ENCODE measurements at places on chromosomes 4 and X.

DNA sequence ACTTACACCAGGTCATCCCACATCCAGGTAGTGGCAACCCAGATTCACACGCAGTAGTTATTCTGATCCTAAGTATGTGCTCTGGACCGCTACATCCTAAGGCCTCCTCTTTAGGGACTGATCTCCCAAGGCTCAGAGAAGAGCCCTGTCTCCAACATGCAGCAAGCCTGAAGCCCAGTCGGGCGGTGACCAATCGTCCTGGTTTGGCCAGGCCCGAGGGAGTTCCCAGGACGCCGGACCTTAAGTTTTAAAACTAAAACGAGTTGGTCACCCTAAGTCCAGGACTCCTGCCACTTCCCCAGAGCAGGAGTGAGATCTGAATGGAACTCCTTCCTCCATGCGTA is 385 bp downstream of the LYAR start:
- DNase-seq = no peak

GRCh38 chrX:1946974-1947373 is 332.1 kb downstream of the ASMT start:
- no peak for DNase-seq

GRCh38 chr4:120218981-120219380 is 152.3 kb upstream of the MAD2L1 start:
- no peak for DNase-seq

DNA sequence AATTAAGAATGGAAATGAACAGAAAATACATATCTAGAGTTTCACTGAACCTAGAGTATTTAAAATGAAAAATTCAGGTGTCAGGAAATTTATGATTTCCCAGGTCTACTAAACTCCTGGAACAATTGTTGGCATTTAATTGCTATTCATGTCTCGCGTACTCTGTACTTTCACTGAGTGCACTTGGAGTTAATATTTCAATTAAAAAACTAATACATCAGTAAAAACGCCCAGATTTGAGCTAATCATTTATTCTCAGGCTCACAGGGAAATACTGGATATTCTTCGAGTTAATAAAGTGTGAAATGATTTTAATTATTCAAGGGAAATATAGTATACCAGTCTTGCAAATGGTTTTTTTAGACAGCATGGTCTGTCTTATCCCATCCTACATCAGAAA is 125.9 kb downstream of the CHRNA9 start:
- no peak for DNase-seq

- DNase-seq = no peak
Measured at GRCh38 chr4:33772582-33772981, 2471.7 kb downstream of the ARAP2 start.

DNA sequence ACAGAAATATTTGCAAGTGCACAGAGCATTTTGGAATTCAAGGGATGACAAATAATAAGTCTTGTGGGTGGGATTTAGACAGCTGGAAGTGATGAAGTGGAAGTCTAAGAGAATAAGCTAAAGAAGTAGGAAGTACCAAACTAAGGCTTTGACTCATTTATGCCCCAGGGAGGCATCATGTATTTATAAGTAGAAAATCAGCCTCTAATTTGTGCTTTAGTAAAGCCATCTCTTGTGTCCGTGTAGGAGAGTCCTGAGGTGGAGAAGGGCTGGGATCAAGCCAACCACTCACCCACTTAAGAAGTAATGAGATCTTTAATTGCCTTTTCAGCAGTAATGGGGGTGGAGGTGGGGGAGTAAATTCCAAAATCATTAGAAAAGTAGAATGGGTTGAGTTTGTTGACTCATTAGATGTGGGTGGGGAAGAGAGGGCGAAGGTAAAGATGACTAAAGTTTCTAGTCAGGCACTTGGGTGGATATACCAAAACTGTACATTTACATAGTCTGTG is 356.7 kb downstream of the STIM2 start:
- DNase-seq = no peak

DNA sequence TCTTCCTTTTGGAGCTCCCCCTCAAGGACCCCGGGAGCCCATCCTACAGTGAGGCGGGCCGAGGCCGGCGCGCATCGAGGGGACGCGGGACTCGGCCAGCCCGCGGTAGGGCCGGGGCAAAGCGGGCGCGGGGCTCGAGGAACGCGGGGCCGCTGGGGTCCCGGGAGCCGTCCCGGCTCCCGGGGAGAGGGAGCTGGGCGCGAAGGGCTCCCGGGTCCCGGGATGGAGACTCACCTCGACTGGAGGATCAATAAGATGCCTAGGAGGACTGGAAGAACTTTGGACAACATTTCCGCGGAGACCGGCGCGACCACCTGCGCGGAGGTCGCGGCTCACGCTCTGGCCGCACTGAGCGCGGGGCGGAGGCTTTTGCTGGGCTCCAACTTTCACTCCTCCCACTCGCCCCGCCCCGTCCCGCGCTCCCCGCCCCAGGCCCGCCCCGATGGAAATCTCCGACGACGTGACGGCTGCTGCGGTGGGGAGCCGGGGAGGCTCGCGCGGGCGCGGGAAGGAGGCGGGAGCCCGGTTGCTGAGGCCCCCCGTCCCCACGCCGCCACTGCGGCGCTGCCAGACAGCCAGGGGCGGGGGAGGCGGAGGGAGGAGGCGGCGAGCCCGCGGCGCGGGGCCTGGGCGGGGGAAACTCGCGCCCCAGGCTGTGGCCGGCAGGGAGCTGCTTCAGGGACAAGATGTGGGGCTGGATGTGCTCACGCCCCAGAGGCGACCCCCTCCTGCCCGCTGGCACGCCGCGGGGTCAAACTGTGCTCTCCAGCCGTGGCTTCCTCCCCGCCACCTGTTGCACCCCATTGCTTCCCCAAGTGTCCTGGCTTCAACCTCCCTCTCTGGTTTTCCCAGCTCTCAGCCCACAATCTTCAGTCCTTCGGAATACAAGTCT is at the start of gene GABRE:
GABRE (minus strand) TSS at position 341 of the 892 bp plus-strand sequence; CDS start at position 290, 51 bp downstream.
- DNase-seq = peak; percentile 18

DNA sequence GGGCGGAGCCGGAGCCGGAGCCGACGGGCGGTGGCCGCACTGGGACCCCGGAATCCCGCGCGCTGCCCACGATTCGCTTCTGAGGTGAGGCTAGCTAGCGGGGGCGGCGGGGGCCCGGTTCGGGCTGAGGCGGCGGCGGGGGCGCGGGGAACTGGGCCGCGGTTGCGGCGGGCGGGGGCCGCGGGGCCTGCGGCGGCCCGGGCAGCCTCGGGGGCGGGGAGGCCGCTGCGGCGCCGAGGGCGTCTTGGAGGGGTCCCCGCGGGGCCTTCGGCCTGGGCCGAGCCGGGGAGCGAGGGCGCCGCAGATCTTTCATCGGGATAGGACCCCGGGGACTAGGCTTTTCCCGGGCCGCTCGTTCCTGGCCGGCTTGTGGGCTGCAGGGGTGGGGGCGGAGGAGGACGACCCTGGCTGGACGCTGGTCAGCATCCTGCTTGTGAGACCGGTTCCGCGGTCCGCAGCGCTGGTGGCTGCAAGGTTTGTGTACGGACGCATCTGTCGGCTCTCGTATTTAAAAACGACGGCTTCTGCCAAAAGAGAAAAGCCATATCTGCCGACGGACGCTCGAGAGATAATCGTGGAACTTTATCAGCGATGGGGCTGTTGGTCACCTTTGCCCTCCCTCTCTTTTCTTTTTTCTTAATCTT is 419 bp downstream of the ADD1 start:
- DNase-seq = peak; percentile 51

GRCh38 chr4:177948853-177949252 is 506.6 kb upstream of the AGA start:
- no peak for DNase-seq

GRCh38 chrX:65999563-66000148 is 40.2 kb downstream of the VSIG4 start:
- no peak for DNase-seq

- no peak for DNase-seq
Measured at GRCh38 chrX:80817002-80817401, 7.3 kb upstream of the BRWD3 start.

DNA sequence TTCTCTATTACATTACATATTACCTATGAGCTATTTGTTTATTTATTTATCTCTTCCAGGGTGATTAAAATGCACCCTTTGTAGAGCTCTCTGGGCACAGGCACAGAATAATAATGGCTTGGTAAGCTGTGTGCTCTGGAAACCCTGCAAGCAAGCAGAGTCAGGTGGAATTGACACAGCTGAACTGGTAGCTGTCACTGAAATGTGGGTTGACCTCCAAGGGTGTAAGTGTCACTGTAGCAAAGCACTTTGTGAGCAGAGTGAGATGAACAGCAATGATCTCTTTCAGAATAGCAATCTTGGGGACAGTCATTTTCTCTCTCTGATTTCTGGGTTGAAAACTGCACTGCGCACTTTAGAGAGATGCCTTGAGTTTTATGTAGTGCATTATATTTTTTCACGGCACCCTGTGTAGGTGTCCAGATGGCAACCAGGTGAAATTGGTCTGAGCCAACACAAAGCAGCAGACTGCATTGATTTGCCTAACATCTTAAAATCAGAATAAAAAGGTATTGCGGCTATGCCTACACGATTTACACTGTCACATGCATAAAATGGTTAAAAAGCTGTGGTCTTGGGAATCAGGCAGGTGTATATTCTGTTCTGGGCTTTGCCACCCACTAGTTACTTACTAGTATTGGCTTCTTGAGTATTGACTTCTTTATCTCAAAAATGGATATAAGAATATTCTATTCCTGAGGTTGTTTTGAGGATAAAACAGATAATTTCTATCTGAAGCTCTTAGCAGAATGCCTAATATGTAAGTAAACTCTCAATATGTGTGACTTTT is 450.3 kb downstream of the RAPGEF2 start:
- DNase-seq = no peak

- no peak for DNase-seq
Measured at GRCh38 chrX:968148-968965, 244.1 kb downstream of the CRLF2 start.

GRCh38 chr4:104848597-104849225 is 298.0 kb upstream of the TET2 start:
- no peak for DNase-seq

DNA sequence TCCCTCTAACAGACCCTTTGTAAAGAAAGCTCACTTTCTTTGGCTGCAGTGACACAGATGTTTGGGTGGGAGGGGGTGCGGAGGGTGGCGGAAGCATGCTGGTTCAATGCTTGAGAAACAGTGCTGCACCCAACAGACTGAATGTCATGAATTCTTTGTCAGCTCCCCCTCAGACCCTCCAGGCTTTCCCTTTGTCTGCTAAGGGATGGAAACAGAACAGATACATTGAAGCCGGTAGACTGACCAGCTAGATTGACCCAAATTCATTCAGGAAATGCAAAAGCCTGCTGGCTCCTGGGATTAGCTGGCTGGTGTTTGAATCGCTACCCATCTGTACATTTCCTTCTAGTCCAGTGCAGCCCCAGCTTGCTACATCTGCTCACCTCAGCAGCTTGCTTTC is 90.8 kb upstream of the PAK3 start:
- no peak for DNase-seq

DNA sequence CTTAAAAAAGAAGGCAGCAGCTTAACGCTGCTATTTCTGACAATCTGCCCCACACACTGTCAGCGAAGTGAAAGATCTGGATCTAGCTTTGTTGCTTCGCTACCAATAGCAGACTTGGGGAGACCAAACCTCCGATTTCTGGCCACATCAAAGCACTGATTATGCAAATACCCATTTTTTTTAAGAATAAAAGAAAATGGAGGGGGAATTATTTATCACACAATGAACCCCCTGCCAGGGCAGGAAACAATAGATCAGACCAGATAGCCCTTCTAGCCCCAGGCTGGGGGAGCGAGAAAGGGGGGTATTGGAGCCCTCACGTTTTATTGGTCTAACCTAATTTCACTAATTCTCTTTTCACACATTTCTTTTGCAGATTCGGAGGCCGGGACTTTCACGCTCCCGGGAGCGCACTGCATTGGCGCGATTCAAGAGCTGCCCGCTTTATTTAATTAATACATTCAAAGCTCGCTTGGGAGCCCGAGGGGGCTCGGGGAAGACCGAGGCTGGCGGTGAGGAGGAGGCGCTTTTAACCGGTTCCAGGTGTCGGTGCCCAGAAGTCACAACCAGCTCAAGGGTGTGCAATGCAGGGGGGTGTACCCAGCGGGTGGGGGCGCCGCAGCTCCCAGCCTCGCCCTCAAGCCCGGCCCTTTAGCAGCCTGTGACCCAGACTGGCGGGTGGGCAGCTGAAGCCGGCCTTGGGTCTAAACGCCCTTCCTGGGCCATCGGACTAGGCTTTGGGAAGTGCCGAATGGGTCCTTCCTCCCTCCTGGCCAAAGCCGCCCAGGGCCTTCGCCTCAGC is 5.5 kb downstream of the NEUROG2 start:
- no peak for DNase-seq

- DNase-seq = no peak
Measured at GRCh38 chrX:19183761-19184477, 61.7 kb upstream of the ADGRG2 start.

- DNase-seq = no peak
Measured at GRCh38 chr4:159497936-159498335, 395.1 kb downstream of the RAPGEF2 start.

Data from progenitor cell of endocrine pancreas (in vitro differentiated cells).